Activated naive CD4-positive, alpha-beta T cell (primary cell): ENCODE measurements at places on chromosomes 3 and 15.

GRCh38 chr15:89443581-89443980 lies 52.8 kb downstream of the RHCG start:
- no peak for DNase-seq

GRCh38 chr3:15693355-15693754 lies 91.8 kb downstream of the BTD start:
- no peak for DNase-seq

GRCh38 chr15:32803631-32804030 lies 85.8 kb downstream of the GREM1 start:
- no peak for DNase-seq

GRCh38 chr3:158573714-158574113 lies 2.7 kb downstream of the MLF1 start:
- DNase-seq, result no peak

DNA sequence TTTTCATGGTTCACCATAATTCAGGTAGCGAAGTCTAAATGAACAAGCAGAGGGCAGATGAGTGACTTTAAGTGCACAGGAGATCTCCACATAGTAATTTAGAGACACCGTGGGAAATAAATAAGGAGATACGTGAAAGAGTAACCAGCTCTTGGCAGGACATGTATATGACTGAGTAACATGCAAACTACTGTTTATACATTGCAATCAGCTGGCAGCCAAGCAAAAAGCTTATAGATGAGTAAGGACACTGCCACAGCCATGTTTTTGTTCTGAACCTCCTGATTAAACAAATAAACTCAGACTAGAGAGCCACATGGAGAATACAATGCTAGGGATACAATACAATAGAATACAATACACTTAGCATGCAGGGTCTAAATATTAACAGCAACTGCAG lies 252.4 kb downstream of the FHIT start:
- DNase-seq, result no peak

GRCh38 chr15:31083370-31083780 lies 18.1 kb downstream of the TRPM1 start:
- no peak for DNase-seq

- no peak for DNase-seq
Observed at GRCh38 chr3:39140341-39140971, 12.9 kb downstream of the CSRNP1 start.

GRCh38 chr3:135154186-135154585 lies 359.1 kb downstream of the EPHB1 start:
- DNase-seq, result no peak

GRCh38 chr3:39118931-39119660 lies 11.6 kb downstream of the TTC21A start:
- no peak for DNase-seq

DNA sequence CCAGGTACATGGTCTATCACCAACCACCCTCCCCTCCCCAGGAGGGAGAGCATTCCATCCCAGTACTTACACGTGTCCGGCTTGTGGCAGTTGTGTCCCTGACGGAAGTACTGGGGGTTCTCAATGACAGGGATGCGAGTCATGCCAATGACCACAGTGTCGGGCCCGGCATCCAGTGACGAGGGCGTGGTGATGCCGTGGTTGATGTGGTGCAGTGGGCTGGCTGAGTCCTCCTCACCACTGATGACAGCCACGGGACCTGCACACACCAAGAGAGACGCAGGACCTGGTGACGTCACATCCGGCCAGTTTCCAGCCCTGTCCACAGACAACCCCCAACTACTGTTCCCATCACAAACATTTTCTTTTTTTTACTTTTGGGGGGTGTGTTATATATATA lies 223.8 kb downstream of the NTRK3 start:
- no peak for DNase-seq

GRCh38 chr3:126743781-126744180 lies 39.7 kb downstream of the CHCHD6 start:
- no peak for DNase-seq

DNA sequence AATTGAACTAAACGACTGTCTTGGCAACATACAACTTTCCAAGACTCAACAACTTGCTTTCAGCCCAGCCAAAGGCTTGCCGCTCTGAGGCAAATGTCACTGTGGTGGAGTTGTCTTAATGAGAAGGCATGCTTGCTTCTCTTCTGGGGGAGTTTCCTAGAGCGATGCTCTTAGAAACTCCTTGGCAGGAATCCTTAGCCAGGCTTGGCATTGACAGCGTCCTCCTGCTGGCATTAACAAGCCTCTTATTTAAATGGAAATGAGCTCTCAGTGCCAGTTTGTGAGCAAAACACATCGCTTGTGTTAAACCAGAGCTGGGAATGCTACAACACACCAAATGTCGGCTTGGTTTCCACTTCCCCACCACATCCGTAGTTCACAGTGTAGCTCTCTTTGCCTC lies 265.5 kb upstream of the TPRG1 start:
- no peak for DNase-seq

DNA sequence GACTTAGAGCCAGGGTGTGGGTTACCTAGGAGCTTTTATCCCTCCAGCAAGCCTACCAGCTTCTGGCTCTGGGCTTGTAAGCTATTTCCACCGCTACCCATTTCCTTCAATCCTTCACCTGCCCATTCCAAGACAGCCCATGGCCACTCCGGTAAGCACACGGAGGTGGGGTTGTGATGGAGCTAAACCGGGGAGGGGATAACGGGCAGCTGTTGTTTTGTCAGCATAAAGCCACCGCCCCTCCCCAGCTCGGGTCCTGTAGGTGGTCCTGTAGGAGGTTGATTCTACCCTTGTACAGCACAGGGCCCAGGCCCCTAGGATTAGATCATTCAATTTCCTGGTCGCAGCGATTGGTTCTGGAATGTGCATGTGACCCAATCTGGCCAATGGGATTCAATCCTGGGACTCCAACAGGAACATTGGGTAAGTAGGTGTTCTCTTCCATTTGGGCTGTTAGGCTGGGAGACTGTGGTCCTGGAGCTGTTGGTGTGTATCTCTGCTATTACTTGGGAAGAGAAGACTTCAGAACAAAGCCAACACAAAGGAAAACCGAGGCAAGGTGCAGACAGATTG lies 150.6 kb downstream of the RAB11A start:
- no peak for DNase-seq

DNA sequence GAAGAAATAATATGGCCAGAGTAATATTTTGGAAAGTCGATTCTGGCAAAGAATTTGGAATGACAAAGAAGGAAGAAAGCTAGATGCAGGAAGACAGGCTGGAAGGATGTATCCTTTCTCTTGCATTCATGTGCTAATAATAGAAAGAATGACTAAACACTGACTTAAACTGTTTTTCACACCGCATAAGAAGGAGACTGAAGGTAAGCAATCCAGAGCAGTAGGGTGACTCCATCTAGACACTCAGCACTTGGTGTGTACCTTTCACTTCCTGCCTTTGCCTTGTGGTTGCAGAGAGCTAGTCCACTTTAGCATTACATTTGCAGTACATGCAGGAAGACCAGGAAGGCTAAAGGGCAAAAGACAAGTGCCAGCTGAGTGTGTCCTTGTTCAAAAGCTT lies 234.6 kb downstream of the RBMS3 start:
- DNase-seq, result no peak
